GM23248 (cell line): ENCODE measurements at places on chromosomes 2 and 18. TPM values are rescaled to one million over a fixed set of nuclear protein-coding genes. Genes with fewer than 3 reads are reported as not detected.

LRRC30 gene
- total RNA-seq = not detected in 2 replicates

UGT1A3 gene
- not detected in 2 replicates for total RNA-seq

IL1F10 gene
- total RNA-seq = not detected in 2 replicates

LAMA3 gene
- total RNA-seq = 1.9 and 3.5 TPM in 2 replicates

POMC gene
- total RNA-seq = 2.5 and 5.8 TPM in 2 replicates

ABCB11 gene
- not detected in 2 replicates for total RNA-seq

MRPL44 gene
- total RNA-seq = 34.4 and 34.9 TPM in 2 replicates

ZNF385B gene
- not detected in 2 replicates for total RNA-seq

DNA sequence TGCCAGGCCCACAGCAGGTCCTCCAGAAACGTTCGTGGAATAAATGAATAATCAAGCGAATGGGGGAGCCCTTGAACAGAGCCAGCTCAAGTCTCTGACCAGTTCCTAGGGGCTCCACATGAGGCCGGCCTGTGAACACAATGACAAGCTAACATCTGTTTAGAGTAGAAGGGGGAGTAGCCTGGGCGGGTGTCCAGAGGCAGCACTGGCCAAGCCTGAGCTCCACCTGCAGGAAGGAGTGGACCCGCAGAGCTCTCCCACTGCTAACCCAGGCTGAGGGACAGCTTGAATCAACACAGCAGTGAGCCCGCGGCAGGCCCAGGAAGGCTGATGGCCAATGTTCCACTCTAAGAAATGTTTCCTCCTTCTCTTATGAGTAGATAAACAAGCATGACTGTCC is 234.8 kb upstream of the RAB6C start:
- no peak for DNase-seq

- no peak for DNase-seq
These were observed 92.3 kb downstream of the LYPD1 start for GRCh38 chr2:132577686-132578085.

DNA sequence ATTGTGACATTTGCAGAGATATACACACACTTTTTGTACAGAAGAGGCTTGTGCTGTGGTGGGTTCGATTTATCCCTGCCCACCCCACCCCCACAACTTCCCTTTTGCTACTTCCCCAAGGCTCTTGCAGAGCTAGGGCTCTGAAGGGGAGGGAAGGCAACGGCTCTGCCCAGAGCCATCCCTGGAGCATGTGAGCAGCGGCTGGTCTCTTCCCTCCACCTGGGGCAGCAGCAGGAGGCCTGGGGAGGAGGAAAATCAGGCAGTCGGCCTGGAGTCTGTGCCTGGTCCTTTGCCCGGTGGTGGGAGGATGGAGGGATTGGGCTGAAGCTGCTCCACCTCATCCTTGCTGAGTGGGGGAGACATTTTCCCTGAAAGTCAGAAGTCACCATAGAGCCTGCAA is 40.0 kb downstream of the STEAP3 start:
- DNase-seq = no peak

DNA sequence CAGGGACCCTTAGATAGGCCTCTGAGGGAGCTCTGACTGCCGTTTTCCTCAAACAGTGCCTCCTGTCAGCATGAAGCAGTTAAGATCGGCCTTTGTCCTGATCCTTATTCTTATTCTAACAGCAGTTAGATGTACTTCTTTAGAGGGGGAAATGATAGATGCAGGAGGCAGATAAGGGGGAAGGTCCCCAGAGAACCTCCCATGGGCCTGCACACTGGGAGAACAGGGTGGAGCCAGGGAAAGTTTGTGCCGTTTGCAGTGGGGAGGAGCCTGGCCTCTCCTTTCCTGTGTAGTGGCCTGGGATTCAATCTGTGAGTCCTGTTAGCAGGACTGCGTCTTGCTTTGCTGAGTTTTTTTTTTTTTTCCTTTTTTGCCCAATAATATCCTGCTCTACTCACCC is 7.9 kb upstream of the INPP4A start:
- DNase-seq = no peak

GRCh38 chr2:98356729-98357128 is 10.5 kb downstream of the CNGA3 start:
- no peak for DNase-seq

DNA sequence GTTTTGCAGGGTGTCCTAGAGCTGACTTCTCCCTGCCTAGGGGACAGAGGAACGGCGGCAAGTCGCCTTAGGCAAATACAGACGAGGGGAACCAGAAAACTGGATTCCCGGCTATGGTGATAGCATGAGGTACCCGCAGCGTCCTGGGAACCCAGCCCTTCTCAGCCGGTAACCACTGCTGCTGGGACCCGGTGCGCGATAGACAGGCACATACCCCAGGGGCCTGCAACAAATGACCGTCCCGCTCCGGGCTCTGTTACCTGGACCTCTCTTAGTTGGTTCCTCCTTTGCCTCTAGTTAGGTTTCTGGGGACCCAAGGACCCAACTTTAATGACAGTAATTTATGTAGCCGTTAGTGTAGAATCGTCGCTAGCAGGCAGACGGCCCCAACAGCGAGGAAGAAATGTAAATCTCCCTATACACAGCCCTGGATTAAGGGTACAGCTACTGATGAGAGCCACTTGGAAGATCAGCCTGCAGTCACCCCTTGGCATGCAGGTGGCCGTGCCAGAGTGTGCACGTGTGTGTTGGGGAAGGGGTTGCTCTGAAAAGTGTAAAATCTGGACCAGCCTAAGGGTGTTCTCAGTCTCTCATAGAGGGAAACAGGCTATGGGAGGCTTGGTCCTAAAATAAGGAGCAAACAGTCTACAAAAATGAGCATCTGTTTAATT is 819 bp upstream of the SERPINE2 start:
- DNase-seq = peak; percentile 19

GRCh38 chr2:96546321-96546720 is 9.8 kb downstream of the ARID5A start:
- DNase-seq = no peak

- no peak for DNase-seq
These were observed 22.1 kb downstream of the IL1F10 start for GRCh38 chr2:113089916-113090315.

DNA sequence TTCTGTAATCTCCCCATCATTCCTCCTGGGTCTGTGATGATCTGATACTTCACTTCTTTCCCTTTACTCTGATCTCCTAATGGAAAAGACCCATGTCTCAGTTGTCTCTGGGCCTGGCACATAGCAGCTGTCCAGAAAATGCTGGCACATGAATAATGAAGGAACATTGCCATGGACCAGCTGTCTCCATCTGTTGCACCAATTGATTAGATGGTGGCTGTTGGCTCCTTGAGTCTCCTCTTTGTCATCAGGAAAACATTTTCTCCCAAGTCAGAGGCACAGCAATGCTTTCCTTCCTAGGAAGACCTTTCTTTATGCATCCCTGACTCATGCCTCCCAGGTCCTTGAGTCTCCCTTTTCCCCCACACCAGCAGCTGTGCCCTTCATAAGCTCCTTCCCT is 286.2 kb upstream of the CXCR4 start:
- DNase-seq = no peak

DNA sequence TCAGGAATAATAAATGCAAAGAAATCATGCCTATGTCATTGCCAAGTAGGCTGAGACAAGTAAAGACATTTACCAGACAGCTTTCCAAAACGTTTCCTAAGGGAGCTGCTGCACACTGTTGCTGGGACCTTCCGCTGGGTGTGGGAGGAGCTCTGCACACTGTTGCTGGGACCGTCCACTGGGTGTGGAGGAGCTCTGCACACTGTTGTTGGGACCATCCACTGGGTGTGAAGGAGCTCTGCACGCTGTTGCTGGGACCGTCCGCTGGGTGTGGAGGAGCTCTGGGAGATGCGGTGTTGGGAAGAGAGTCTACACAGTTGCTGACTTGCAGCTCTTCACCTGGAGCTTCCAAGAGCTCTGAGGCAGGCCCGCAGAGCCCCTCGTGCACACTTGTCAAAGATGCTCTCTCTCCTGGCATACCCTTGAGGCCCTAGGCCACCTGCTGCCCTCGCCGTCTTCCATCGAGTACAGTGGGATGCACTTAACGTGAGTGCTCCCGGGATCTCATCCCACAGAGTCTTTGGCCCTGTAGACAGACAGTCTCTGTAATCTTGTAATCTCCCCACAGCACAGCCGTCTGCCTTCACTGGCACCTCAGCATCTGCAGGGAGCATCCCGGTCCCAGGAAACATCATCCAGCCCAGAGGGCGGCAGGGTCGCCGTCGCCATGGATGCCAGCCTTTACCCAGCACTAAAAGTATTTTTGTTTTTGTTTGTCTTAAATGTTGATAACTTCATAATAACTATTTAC is 51.4 kb downstream of the TRAPPC12 start:
- no peak for DNase-seq

DNA sequence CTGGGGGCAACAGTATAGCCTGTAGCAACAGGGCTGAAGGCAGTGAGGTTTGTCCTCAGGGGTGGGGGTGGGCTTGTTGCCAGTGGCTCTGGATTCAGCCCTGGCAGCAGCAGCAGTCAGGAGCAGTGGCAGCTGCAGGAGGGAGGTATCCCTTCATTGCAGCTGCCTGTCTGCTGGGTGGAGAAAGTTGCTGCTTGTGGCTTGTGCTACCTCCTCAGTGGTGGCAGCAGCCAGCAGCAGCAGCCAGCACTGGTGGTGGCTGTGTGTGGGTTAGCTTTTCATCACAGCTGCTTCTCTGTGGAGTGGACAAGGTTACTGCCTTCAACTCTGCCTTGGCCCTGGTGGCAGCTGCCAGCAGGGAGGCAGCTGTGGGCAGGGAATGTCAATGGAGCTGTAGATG is 94.9 kb downstream of the ARL6IP6 start:
- no peak for DNase-seq

DNA sequence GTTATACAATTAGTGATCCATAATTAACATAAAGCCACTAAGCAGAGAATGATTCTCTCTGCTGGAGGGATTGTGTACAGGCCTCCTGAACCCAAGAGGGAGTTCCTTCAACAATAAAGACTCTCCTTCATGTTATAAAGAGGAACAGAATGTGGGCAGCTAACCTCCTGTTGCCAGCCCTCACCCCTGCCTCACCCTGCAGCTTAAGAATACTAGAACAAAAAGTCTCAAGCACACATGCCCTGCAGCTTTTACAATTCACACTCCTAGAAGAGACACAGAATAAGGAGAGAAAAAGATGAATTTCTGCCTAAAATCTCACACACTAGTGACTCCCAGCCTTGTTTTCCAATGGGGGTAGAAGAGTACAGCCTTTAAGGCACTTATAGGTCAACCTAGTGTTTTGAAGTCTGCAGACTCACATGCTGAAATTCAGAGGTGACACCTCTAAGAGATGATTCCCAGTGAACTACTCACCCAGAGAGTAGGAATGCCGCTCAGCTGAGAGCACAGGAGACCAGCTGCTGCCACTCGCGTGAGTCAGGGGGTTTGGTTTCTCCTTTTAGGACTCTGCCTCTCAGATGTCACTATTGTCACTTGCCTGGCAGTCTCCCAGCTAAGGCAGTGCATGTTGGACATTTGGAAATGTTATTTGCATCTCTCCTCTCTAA is 32.5 kb upstream of the IL1RL1 start:
- DNase-seq = peak; percentile 4

DNA sequence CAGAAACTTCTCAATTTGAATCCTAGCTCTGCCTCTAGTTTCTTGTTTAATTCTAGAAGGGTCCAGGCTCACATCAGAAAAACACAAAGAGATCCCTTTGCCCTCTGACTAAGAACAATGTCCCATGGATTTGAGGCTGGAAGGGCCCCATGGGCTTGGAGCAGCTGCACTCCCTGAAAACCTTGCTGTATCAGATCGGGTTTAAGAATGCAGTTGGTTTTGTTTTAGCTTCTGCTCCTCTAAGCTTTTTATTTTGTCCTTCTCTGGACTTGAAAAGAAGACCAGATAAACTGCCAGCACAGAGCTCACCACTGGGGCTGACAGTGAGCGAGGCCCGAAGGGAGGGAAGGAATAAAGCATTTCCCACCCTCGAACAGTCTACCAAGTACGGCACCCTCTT is 69.2 kb upstream of the WIPF1 start:
- peak; percentile 36 for DNase-seq

GRCh38 chr2:38148501-38148900 is 72.5 kb upstream of the CYP1B1 start:
- DNase-seq = peak; percentile 66

GRCh38 chr18:56715121-56715520 is 64.0 kb downstream of the WDR7 start:
- peak; percentile 58 for DNase-seq

GRCh38 chr2:129882476-129882875 is 97.0 kb upstream of the RAB6C start:
- no peak for DNase-seq

GRCh38 chr2:237062585-237062984 is 23.1 kb upstream of the COPS8 start:
- peak; percentile 25 for DNase-seq

- DNase-seq = no peak
These were observed 52.9 kb downstream of the OSBPL6 start for GRCh38 chr2:178247250-178247649.
